ENCODE measurements at places on chromosomes 6 and 20.

GRCh38 chr6:137261361-137261760 lies 42.2 kb upstream of the IFNGR1 start:
- DNase-seq: no peak

DNA sequence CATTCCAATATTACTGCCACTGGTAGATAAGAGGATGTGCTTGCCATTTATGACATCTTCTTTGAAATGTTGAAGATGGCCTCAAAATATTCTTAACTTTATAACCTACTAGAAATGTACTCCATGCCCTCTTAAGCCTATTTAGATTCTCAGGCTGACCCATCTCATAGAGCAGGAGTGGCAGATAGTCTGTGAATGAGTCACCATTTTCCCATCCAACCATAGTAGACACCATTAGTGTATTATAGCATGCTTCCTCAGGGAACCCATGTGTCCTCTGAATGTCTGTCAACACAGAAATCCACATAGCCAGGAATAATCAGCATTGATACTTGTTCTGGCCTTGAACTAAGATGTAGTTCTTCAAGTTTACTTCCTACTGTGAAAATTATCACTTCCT lies 150.2 kb downstream of the IMPG1 start:
- DNase-seq: no peak

DNA sequence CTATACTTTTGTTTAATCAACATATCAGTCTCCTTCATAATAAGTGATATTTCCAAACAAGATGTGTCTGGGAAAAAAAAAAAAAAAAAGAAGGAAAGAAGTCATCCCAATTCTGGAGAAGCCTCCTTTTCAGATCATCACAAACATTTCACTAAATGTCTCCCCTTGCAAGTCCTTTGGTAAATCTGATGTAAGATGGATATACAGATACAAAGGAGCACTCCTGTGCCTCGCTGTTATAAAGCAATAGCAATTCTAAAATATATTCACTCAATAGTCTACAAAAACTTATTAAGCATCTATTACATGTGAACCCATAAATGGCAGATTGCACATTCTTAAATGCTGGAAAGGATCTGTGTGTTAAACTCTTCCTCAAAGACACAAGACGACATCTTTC lies 17.4 kb downstream of the STAU1 start:
- no peak for DNase-seq

DNA sequence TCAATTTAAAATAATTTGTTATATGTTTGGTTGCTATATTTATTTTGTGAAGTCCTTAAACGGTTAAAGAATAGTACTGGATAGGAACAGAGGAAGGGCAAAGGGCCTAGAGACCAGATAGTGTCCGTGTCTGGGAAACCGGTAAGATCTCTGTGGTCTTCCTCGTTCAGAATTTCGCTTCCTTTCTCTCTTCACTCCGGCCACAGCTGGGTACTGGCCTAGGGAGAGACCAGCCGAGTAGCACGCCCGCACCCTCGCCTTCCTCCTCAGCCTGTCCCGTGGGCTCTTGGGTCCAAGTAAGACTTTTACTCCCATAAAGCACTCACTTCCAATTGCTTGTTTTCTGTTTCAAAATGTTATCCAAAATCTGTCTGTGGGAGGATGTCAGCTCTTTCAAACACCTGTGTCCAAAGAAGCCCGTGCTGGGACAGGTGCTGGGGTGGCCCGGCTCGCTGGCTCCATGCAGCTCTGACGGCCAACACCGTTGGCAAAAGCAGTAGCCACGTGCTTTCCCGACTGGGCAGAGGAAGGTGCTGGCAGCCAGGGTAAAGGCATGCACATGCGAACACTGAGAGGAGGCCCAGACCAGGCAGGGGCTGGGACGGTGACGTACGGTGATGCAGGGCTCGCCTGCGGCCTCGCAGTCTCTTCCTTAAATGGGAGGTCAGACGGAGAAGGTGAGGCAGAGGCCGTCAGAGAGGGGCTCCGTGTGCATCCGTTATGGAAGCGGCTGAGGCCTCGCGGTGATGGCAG lies 112.2 kb downstream of the IRF4 start:
- no peak for DNase-seq

DNA sequence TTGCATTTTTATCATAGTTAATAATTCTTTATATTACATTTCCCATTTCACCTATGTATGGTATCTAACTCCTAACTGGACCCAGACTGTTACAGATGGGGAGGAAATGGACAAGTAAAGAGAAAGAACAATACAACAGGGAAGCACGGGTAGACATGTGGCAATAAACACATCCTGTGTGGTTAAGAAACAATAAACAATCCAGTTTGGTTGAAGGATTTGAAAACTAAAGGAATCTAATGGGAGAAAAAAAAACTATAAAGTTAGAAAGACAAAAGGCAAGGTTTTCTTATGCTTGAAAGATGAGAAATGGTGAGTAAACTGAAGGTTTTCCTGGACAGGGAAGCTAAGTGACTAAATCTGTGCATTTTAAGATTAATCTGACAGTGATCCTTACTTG lies 34.9 kb upstream of the ALDH8A1 start:
- DNase-seq: no peak
